ENCODE measurements at places on chromosomes 2 and 18. TPM values are rescaled to one million over a fixed set of nuclear protein-coding genes. Genes with fewer than 3 reads are reported as not detected.
A peak's percentile ranks its signal among the peaks of the same experiment; 100 is the strongest.

DNA sequence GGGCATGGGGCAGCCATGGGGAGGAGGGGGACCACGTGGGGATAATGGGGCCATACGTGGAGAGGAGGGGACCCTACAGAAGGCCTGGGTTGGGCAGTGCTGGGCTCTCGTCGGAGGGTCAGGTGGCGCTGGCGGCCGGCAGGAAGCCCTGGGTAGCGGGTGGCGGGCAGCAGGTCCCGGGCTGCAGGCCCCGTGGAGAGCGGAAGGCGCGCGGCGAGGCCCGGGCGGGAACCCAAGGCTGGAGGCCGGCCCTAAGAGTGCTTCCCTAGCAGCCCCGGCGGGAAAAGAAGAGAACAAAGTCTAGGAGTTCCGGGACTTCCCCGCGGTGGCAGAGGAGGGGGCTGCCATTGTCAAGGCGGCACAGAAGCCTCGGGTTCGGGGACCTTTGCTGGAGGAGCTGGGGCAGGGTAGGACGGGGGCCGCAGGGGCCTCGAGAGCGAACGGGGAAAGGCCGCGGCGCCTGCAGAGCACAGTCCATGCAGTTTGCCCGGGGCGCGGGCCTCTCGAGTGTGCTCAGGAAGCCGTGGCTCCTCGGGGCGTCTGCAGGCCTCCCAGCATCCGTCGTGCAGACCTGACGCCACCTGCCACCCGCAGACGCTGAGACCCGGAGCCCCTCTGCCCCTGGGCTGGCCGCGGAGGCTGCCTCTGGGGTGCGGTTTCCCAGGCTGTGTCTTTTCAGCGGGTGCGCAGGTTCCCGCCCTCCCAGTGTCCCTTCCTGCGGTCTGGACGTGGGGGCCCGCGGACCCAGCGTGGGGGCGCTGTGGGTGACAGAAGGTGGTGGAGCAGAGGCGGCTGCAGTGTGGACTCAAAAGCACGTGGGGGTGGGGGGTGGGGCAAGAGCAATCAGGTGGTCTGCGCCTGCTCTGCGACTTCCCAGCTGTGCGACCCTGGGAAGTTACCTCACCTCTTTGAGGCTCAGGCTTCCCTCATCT is 19.4 kb upstream of the NCL start:
- DNase-seq: no peak

- peak; percentile 9 for DNase-seq
Observed at GRCh38 chr2:162025121-162025911, 48.7 kb downstream of the DPP4 start.

DNA sequence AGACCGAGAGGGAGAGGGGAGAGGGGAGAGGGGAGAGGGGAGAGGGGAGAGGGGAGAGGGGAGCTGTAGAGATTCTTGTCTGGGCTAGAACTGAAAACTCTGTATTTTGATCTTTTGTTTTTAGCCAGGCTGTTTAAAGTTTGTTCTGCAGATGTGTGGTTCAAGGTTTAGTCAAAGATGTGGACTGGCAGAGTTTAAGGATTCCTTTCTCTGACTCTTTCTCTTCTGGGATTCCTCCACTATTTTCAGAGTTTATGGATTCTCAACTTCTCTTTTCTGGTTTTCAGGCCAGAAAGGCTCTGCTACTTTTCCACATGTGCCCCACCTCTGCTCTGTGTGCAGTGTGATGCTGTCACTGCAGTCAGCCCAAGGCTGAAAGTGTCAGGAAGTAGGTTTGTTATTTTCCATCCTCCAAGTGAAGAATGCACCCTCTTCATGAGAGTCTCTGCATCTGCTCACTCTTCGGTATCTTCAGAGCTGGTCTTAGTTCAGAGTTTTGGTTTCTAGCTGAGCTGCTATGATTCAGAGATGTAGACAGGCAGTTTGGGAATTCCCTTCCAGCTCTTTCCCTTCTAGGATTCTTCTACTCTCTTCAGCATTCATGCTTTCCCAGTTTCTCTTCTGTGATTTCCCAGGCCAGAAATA is 130.9 kb upstream of the SMAD7 start:
- no peak for DNase-seq

DNA sequence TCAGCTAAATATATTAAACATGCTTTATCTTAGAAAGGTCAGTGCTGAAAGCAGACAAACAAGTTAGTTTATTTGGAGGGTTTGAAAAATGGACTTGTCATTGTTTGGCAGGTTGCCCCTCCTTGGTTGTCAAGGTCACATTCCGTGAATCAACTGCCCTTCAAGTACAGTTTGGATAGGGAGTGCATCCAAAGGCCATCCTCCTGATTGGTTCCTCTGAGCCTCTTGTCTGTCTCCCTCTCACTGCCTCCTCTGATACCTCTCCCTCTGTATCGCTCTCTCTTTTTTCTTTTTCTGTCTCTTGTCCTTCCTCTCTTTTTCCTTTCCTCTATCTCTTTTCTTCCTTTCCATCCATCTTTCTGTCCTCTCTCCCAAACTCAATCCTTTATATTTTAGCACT is 5.4 kb downstream of the ITGAV start:
- no peak for DNase-seq

DNA sequence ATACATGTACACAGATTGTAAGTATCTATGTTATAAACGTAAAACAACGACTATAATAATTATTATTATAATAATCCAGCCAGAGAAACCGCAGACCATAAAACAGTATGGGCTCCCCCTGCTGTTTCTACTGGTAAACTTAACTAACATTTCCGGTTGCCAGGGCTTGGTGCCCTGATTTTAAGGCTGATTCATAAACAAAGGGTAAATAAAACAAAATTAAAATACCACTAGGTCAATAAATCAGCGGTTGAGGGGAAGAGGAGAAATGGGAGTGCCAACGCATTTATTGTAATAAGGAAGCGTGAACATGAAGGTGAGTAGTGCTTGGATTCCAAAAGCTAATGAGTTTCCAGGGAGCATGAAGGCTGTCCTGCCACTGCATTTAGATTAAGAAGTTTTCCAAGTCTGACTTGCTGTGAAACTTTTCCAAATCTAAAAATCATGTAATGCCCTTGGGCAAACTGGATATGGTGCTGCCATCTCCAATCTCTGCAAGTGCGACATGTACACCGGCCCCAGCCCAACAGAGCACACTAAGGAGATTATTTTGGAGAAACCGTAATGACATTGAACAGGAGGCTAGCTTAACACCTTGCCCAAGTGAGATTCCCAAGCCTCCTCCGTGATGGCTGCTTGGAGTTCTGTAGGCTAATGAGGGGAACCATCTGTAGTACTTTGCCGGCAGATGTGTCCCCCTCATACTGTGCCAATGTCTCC is 50.7 kb upstream of the HNRNPA3 start:
- DNase-seq: no peak

- peak; percentile 64 for DNase-seq
Observed at GRCh38 chr2:202178346-202178958, 59.9 kb downstream of the SUMO1 start.

GRCh38 chr2:35931626-35932025 is 424.0 kb upstream of the CRIM1 start:
- no peak for DNase-seq

The TGFA gene
- total RNA-seq: 21.8 TPM

The ANKRD30B gene
- 0.20 TPM for total RNA-seq

The D2HGDH gene
- 16.4 TPM for total RNA-seq
